ENCODE measurements at places on chromosomes 3 and 15. TPM values are rescaled to one million over a fixed set of nuclear protein-coding genes. Genes with fewer than 3 reads are reported as not detected.

DNA sequence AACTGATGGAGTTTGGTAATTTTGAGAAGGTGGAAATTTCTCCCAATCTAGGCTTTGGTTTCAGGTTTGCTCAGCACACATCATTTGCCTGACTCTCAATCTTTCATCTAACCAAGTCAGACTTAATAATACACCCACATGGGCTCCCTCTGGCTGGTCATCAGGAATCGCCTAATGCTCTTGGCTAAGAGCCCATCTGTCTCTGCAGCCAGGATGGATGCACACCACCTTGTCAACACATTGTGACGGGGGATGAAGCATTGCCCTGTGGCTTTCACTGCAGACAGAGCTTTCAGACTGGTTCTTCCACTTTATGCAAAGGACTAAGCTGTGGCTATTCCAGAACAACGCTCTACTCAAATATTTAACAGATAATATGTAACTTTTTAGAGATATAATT is 3.0 kb upstream of the HDGFL3 start:
- DNase-seq: no peak

DNA sequence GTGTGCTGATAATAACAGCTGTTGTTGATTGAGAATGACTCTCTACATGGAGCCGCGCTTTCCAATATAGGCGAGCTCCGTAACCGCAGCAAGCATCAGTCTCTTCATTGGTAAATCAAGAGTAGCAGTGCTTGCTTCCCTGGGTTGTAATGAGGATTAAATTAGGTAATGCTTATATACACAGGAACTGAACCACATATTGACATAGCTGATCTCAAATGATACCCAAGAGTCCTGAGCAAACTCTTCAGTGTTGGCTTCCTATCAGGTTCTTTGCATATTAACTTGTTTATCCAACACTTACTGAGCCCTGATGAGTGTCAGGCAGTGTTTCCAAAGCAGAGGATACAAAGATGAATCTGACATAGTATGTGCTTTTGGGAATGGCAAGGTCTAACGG is 46.4 kb upstream of the SLCO3A1 start:
- no peak for DNase-seq

GRCh38 chr3:182797876-182798275 is 4.6 kb downstream of the ATP11B start:
- DNase-seq: no peak

- DNase-seq: no peak
These were observed 226.4 kb downstream of the OPA1 start for GRCh38 chr3:193819117-193820010.

GRCh38 chr3:40713795-40714194 is 189.0 kb downstream of the ZNF621 start:
- no peak for DNase-seq

GRCh38 chr3:72810659-72811434 is 37.4 kb downstream of the SHQ1 start:
- no peak for DNase-seq

DNA sequence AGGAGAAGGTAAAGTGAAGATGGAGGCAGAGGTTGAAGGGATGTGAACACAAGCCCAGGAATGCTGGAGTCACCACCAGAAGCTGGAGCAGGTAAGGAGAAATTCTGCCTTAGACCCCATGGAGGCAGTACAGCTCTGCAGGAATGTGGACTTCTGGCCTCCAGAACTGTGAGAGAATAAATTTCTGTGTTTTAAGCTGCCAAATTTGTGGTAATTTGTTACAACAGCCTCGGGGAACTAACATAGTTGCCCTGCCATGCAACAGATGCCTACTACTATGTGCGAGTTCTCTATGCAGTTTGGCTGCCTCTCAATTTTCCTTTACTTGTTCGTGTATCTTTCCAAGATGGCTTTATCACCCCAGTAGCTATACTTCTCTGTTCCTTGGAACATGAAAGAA is 394.1 kb downstream of the TUSC7 start:
- DNase-seq: no peak

- no peak for DNase-seq
These were observed 26.7 kb downstream of the SLC2A2 start for GRCh38 chr3:170999737-171000242.

GRCh38 chr3:183579967-183580900 is 24.7 kb upstream of the KLHL6 start:
- no peak for DNase-seq

- DNase-seq: no peak
These were observed 878.0 kb downstream of the PDCD6IP start for GRCh38 chr3:34676436-34676835.

DNA sequence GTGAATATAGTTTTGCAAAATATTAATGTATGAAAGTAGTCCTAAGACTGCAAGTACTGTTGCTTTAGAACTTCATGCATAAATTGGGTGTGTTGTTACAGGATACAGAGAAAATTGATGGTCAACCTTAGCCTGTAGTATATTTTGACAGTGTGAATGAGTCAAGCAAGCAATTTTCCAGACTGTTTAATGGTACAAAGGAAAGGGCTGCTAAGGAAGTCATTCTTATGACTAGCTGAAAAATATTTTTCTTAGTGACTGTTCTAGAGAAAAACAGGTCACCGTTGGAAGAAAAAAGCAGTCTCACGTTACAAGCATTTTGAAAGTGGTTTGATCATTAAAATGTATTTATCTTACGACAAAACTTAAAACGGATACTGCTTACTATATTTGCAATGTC is 49.2 kb downstream of the MBNL1 start:
- no peak for DNase-seq

GRCh38 chr3:52524258-52524751 is 9.4 kb downstream of the NT5DC2 start:
- no peak for DNase-seq

DNA sequence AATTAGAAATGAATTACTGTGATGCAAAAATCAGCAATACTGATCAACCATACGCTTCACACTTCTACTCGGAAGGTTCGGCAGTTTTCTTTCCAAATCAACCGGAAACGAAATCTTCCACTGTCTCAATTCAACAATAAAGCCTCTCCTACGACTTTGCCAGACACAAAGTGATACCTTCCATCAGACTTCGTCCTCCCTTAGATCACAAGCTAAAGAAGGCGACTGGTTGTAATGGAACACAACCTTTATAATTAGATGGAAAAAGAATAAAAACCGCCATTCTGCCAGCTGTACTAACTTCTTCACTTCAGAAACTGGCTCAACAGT is 618 bp downstream of the PARL start:
- DNase-seq: peak; percentile 8

DNA sequence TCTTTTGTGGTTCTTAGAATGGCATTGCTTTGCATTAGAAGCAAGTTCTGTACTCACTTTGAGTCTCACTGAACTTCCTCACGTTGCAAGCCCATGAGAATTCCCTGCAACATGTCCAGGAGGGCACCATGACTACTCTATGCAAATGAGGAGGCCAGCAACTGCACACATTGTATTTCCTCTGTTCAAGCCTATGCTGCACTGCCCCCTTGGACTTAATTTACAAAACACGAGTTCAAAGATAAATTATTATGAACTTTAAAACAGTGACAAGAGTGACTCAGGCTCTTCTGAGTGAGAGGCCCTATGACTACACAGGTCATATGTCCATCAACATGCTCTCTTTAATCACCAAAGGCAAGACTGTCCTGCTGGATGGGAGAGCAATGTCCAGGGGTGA is 484.2 kb upstream of the ATP11B start:
- DNase-seq: no peak

The PP2D1 gene
- not detected for total RNA-seq

The BOC gene
- total RNA-seq: 0.40 TPM

The NLGN1 gene
- not detected for total RNA-seq

The ALDH1A3 gene
- total RNA-seq: not detected

Measured in activated CD4-positive, alpha-beta T cell treated with anti-CD3 and anti-CD28 coated beads for 36 hours (primary cell).